SK-N-SH (cell line): ENCODE measurements at places on chromosomes 16 and 17. TPM values are rescaled to one million over a fixed set of nuclear protein-coding genes. Genes with fewer than 3 reads are reported as not detected.

CTNS gene
- polyA plus RNA-seq, result 6.7 and 8.2 TPM in 2 replicates

CSH2 gene
- polyA plus RNA-seq, result not detected in 2 replicates

TP53TG3B gene
- polyA plus RNA-seq, result 0.92 and 1.7 TPM in 2 replicates

DNA sequence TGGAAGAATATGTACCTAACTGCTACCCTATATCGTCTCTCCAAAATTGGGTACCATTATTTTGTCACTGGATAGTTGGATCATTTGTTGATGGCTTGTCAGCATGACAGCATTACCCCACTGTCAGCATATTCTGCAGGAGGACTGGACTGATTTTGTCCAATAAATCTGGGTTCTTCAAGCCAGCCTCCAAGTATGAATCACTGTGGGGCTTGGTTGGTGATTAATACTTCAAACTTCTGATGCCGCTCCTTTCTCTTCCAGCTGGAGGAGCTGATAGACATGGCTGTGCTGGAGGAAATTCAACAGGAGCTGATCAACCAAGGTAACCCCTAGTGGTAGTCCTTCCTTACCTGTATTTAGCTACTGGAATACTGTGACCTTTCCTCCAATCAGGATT is 2.5 kb downstream of the RPAIN start:
- H3K36me3 ChIP-seq, result peaks cover 62% of the 10 kb centered on the region
- DNase-seq, result no peak
- no peak overlapping the region for H3K27ac ChIP-seq
- peaks cover 6% of the 10 kb centered on the region for H3K4me1 ChIP-seq
- H3K4me3 ChIP-seq, result no peak overlapping the region
- H3K27me3 ChIP-seq, result no peaks in the 10 kb centered on the region

- DNase-seq, result peak; percentile 77
- no peak overlapping the region for H3K27ac ChIP-seq
- H3K4me1 ChIP-seq, result no peaks in the 10 kb centered on the region
- H3K4me3 ChIP-seq, result peak overlapping the region; percentile 62
- no peaks in the 10 kb centered on the region for H3K36me3 ChIP-seq
Observed at GRCh38 chr17:76239538-76240274, 587 bp downstream of the RNF157 start.

DNA sequence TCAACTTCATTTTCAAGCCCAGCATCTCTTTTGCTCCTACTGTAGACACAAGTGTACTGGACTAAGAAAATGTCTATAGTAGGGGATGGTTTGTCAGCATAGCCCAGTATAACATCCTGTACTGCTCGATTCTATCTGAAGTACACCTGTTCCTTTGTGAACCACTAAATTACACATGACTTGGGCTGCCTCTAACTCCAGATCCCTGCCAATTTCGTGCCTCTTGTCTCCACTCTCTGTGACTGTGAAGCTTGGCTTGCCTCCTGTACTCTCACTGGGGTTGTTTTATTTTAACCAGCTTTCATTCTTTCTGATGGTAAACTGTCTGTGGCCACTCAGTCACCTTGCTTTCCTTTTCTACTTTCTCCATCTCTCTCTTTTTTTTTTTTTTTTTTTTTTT is 24.5 kb downstream of the GFOD2 start:
- H3K27me3 ChIP-seq, result no peaks in the 10 kb centered on the region
- no peak overlapping the region for H3K4me3 ChIP-seq
- H3K4me1 ChIP-seq, result no peaks in the 10 kb centered on the region
- peaks cover 24% of the 10 kb centered on the region for H3K36me3 ChIP-seq
- no peak overlapping the region for H3K27ac ChIP-seq

GRCh38 chr17:77755410-77755963 is 203.0 kb upstream of the TNRC6C start:
- H3K27ac ChIP-seq, result no peak overlapping the region
- peaks cover 10% of the 10 kb centered on the region; the same call in 1 of the 2 replicates for H3K27me3 ChIP-seq
- no peaks in the 10 kb centered on the region for H3K4me1 ChIP-seq
- DNase-seq, result no peak

GRCh38 chr16:64312980-64313379 is 808.9 kb downstream of the CDH11 start:
- no peaks in the 10 kb centered on the region for H3K4me1 ChIP-seq
- no peaks in the 10 kb centered on the region for H3K36me3 ChIP-seq
- H3K27me3 ChIP-seq, result no peaks in the 10 kb centered on the region
- H3K27ac ChIP-seq, result no peak overlapping the region
- DNase-seq, result no peak
- H3K4me3 ChIP-seq, result no peak overlapping the region

- H3K27me3 ChIP-seq, result no peaks in the 10 kb centered on the region
- no peak for DNase-seq
- no peaks in the 10 kb centered on the region for H3K4me1 ChIP-seq
- no peak overlapping the region for H3K4me3 ChIP-seq
- no peaks in the 10 kb centered on the region for H3K36me3 ChIP-seq
- H3K27ac ChIP-seq, result no peak overlapping the region
Observed at GRCh38 chr16:35751191-35751941, 2292.0 kb downstream of the TP53TG3F start.

DNA sequence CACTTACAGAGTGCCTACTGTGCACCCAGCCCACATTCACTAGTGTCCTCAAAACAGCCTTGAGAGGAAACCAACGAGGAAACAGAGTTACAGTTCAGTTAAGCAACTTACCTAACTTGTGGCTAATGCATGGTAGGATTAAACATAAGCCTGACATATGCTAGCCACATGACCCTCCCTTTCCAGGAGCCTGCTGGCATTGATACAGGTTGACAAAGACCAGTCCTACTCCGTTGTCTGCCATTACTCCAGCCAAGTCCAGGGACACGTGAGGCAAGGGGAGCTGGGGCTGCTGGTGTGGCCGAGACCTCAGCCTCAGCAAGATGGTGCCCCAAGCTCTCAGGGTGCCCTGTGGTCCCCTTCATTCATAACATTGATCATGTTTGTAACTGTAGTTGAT is 37.9 kb downstream of the SNX20 start:
- H3K4me1 ChIP-seq, result no peaks in the 10 kb centered on the region
- H3K4me3 ChIP-seq, result no peak overlapping the region
- peak; percentile 47 for DNase-seq
- H3K27ac ChIP-seq, result no peak overlapping the region; the same call in 1 of the 2 replicates

- H3K4me1 ChIP-seq, result no peaks in the 10 kb centered on the region
- DNase-seq, result no peak
- no peak overlapping the region for H3K27ac ChIP-seq
- no peaks in the 10 kb centered on the region for H3K27me3 ChIP-seq
Observed at GRCh38 chr16:50880926-50881325, 139.0 kb downstream of the CYLD start.

- H3K4me1 ChIP-seq, result no peaks in the 10 kb centered on the region
- DNase-seq, result peak; percentile 95
- H3K36me3 ChIP-seq, result no peaks in the 10 kb centered on the region
- H3K27me3 ChIP-seq, result peaks cover 86% of the 10 kb centered on the region
- H3K4me3 ChIP-seq, result no peak overlapping the region
Observed at GRCh38 chr17:47742319-47743181, 9.5 kb downstream of the TBX21 start.

DNA sequence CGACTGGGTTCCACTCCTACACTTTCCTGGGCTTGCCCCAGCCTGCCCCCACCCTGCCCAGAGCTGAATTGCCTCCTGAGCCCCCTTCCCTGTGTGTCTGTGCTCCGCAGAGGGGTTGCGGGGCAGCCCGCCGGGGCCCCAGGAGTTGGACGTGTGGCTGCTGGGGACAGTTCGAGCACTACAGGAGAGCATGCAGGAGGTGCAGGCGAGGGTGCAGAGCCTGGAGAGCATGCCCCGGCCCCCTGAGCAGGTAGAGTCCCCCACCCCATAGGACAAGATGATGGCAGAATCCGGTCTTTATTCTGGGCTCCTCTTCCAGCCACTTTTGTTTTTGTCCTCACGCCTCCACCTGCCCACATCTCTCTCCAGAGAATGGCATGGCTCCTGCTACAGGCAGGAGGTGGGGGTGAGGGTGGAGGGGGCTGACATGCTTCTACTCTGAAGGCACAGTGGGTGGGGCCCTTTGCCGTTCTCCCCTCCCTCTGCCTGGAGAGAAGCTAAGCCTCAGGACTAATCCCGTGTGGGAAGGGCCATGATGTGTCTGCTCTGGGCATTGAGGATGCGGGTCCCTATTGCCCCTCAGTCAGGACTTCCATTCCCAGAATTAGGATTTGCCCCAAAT is 3.5 kb downstream of the ACBD4 start:
- no peaks in the 10 kb centered on the region; the same call in 1 of the 2 replicates for H3K36me3 ChIP-seq
- DNase-seq, result no peak
